ENCODE measurements at places on chromosomes 16 and 17. TPM values are rescaled to one million over a fixed set of nuclear protein-coding genes. Genes with fewer than 3 reads are reported as not detected.

The KRT14 gene
- 0.11 TPM for polyA plus RNA-seq

The TERB1 gene
- not detected for polyA plus RNA-seq

DNA sequence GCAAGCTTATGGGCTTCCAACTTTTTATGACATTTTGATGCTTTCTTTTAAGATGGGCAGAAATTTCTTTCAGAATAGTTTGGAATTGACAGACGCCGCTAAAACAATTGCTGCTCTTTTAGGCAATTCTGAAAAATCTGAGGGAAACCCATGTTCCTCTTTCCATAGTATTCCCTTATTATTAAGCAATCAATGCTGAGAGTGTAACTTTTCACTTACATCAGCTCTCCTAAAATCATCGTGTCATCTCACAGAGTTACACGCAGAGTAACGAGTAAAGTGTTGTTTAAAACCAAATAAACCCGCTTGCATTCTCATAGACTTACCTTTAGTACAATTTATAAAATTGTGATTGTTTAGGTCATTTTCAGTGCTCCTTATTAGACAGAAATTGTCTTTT is 150.6 kb downstream of the MAF start:
- DNase-seq = no peak

DNA sequence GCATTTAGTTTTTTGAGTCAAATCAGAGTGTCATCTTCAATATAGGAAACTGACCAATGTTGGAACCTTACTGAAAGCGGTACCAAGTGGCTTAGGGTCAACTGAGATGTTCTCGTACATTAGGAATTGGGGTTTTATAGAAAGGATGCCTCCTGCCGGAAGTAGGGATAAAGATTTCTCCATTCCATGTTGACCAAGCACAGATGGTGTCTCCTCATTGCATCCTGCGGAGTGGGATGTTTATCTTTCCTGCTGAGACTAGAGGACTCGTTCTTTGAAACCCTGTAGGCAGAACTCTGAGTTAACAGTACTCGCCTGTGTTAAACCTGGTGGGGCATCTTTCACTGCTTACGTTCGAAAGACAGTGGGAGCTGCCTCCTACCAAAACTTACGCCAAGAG is 1.4 kb downstream of the SHISA6 start:
- no peak for DNase-seq

DNA sequence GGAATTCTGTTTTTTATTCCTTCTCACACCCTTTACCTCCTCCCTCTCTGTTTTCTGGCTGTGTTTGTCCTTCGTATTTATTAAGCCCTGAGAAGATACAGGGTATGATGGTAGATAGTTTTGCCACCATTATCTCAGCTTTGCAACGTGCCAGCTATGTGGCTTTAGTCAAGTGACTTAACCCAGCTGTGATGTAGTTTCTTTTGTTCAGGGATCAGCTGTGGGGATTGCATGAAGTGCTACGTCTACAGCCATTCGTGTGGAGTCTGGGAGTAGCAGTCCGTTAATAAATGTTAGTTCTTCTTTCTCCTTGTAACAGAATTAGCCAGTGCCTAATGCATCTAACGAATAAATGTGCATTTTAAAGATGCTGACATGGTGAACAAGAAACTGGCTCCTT is 128.4 kb downstream of the HAPSTR1 start:
- no peak for DNase-seq

- no peak for DNase-seq
Observed at GRCh38 chr16:1630450-1631213, 18.5 kb downstream of the CRAMP1 start.

DNA sequence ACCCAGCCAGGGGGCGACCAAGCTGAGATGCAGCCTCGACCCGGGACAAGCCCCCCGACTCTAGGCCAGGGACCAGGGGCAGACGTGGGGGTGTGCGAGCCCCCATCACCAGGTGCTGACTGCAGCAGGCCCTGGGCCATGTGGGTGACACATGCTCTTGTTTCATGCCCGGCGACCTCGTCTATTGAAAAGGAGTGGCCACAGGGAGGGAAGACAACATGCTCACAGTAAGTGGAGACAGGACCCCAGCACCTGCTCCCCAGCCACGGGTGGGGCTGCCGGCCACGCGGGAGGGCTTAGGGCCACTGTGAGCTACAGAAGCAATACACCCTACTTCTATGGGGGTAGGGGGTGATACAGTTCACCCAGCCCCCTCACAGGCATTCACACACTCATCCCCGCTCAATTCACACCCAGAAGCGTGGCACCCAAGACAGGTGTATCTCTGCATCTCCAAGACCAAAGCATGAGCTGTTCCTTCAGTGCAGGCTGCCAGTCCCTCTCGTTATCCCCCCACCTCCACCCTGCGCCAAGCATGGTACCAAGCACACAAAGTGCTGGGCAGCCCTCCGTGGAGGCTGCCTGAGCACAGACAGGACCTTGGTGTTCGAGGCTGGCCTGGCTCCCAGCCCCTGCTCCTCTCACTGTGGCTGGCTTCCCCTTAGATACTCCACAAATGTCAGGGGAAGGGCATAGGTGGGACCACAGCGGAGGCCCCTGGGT is 13.6 kb downstream of the VASN start:
- DNase-seq = no peak

DNA sequence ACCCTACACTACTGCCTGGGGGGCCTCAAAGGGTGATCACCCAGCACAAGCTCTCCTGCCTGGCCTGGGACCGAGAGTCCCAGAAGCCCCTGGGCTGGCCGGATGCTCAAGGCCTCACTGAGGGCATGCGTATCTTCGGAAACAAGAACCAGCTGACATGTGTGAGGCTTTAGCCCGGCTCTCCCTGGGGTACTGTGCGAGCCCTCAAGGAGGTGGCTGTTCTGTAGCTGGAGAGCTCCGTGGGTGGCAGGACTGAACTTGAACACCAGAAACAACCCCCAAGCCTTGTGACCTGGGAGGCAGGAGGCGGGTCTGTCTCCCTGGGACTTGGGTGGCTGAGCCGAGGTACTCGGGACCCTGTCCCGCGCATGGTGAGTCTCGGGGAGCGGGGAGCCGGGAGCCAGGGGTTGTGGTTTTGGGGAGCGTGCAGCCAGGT is 7.0 kb downstream of the DPEP1 start:
- DNase-seq = no peak

GRCh38 chr17:27984816-27985215 is 57.7 kb upstream of the NLK start:
- DNase-seq = peak; percentile 31

DNA sequence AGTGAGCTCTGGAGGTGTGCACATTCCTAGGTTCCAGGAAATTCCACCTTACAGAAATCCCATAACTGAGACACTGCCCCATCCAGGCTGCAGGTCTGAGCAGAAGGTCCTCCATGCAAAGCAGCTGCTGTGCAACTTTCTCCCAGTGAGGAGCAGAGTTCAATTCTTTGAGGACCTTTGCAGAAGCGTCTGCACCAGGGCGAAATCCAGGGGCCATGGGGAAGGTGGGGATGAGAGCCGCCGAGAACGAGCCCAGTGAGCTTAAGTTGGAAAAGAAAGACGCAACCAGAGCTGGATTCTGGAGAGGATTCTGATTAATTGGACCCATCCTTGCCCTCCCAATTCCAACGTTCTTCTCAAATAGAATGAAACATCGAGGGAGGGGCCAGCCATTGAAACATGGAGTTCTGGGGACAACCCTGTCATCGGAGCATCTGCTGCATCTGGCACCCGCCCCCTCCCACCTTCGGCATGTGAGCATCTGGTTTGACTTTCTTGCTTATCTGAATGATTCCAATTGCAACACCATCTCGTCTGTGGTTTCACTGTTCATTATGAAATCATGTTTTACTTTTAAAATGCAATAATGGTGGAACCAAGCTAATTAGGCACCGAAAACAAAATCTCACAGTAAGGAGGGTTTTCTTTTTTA is 190.6 kb upstream of the FOXF1 start:
- no peak for DNase-seq

The TRPV3 gene
- 1.6 TPM for polyA plus RNA-seq

The PLXDC1 gene
- 13.0 TPM for polyA plus RNA-seq

DNA sequence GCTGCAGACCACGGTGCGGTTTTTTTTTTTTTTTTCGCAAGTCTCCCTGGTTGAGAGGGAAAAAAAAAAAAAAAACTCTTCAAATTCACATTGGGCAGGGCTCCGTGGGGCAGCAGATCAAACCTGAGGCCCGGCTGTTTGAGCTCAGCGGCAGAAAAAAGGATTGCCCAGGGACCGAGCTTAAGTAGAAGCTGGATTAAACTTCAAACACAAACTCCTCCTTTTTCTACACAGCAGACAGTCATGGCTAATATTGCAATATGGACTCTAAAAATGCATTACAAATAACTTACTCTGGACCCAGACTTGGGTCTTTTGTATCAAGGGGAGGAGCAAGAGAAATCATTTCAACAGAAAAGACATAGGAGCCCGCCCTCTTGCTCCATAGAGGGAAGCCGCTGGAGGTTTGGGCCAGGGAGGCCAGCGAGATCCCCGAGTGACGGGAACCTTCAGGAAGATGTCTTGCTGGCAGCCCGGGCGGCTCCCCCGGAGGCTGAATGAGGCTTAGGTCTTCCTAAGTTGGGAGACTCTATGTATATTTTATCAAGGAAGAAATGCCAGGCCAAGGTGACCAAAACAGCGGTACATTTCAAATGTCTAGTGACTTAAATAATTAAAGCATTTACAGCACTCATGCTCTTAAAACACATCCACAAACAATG is 167.7 kb downstream of the ZNF423 start:
- no peak for DNase-seq

- peak; percentile 80 for DNase-seq
Observed at GRCh38 chr17:40462343-40463121, 19.3 kb downstream of the IGFBP4 start.

- no peak for DNase-seq
Observed at GRCh38 chr16:8814095-8814806, 16.6 kb downstream of the PMM2 start.

DNA sequence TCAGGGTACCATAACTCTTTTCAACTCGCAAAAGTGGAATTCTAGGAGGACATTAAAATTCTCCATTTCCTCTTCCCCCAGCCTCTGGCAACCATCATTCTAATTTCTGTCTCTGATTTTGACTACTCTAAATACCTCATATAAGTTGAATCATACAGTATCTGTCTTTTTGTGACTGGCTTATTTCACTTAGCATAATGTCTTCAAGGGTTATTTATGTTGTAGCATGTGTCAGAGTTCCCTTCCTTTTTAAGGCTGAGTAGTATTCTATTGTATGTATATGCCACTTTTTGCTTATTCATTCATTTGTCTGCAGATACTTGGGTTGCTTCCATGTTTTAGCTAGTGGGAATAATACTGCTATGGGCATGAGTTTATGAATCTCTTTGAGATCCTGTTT is 12.0 kb downstream of the RNF135 start:
- DNase-seq = no peak

GRCh38 chr17:33262266-33263123 is 30.6 kb downstream of the ASIC2 start:
- DNase-seq = no peak

The FNDC8 gene
- polyA plus RNA-seq = not detected

- no peak for DNase-seq
Observed at GRCh38 chr17:10089196-10089804, 109.1 kb downstream of the GAS7 start.

The G6PC1 gene
- not detected for polyA plus RNA-seq

DNA sequence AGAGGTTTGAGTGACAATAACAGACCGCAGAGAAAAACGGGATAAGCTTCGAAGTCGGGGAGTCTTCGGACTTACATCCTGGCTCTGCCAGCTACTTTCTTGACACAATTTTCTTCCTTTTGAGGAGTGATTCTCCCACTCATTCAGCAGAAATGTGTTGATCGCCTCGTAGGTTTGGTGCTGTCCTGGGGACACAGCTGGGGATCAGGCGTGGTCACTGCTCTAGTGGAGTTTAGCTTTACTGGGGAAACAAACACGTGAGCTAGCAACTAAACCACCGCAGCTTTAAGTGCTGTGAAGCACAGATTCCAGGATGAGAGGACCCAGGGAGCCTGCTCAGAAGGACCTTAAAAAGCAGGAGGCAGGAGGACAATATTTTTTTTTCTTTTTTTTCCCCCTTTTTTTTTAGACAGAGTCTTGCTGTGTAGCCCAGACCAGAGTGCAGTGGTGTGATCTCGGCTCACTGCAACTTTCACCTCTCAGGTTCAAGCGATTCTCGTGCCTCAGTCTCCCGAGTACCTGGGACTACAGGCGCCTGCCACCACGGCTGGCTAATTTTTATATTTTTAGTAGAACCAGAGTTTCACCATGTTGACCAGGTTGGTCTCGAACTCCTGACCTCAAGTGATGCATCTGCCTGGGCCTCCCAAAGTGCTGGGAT is 858 bp downstream of the NUBP1 start:
- no peak for DNase-seq

The RAMP2 gene
- 73.5 TPM for polyA plus RNA-seq

DNA sequence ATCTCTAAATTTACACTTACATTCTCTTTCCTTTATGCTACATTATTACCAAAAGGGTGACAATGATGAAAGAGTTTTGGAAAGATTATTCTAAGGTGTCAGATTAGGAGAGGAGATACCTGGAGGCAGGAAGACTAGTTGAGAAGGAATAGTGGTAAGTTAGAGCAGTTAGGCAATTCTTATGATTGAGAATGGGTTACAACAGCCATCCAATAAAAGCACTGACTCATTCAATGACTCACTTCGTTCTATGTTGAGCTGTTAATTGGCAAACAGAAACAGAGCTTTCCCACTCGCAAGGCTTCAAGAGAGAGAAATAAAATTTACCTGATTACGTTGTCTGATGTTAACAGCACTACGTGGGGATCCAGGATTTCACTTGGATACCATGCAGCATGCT is 5.8 kb downstream of the NUP88 start:
- DNase-seq = no peak

The KRTAP17-1 gene
- polyA plus RNA-seq = not detected

DNA sequence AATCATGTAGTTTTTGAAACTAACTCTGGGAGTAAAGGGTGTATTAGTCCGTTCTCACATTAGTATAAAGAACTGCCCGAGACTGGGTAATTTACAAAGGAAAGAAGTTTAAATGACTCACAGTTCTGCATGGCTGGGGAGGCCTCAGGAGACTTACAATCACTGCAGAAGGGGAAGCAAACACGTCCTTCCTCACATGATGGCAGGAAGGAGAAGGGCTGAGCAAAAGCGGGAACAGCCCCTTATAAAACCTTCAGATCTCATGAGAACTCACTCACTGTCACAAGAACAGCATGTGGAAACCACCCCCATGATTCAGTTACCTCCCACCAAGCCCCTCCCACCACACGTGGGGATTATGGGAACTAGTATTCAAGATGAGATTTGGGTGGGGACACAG is 256.5 kb upstream of the TNRC6C start:
- DNase-seq = no peak

The FOXL1 gene
- 0.75 TPM for polyA plus RNA-seq

DNA sequence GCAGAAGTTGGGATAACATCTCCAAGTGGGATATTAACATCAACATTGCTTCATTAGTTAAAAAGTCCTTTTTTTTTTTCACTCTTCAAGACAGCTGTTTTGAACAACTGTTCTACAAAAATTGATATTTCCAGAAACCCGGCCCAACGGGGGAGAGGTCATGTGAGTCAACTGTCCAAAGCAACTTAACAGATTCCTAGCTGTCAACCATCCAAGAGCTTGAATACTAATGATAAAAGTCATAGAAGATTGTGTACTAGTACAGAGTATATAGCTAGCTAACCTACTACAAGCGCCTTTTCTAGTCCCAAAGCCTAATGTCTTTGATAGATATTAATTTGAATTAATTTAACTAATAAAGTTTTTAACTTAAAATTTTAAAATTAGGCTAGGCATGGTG is 172.0 kb downstream of the CYB561 start:
- DNase-seq = no peak

- no peak for DNase-seq
Observed at GRCh38 chr17:43216369-43216761, 4.7 kb downstream of the TMEM106A start.

Measured in right cardiac atrium (tissue), 5 donors.